Activated CD4-positive, CD25-positive, alpha-beta regulatory T cell (primary cell): ENCODE measurements at places on chromosomes 16 and 17.
A peak's percentile ranks its signal among the peaks of the same experiment; 100 is the strongest.

DNA sequence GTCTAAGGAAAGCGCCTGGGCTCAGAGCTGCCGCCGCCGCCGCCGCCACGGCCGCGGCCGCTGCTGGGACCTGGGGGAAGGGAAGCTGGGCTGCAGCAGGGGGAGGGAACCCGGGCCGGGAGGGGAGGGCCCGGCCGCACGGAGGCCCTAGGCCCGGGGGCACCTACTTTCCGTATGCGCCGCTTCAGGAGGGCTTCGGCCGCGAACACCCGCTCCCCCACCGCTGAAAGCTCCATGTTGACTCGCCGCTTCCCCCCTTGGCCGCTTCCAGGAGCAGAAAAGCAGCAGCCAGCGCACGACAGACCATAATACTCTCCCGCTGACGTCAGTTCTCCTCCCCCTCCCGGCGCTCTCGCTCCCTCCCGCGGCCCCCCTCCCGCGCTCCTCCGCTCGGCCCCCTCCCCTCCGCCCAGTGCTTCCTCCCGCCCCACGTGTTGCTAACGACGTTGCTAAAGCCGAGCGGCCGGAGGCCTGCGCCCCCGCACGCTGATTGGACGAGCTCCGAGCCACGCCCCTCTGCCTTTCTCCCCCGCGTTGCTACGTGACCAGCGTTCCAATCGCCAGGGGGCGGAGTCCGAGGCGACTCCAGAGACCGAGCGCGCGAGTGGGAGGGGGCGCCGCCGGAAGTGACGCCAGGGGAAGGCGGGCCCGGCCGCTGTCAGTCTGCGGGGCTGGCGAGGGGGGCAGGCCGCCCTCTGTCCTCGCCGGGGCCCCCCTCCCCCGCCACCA, at the start of gene CBX8:
Gene CBX8, minus strand, starts transcription at position 315 of the 729 bp plus-strand sequence. Its CDS starts 79 bp downstream, at position 236.
- DNase-seq = peak; percentile 97

GRCh38 chr17:78759203-78759968, 22.7 kb downstream of the CYTH1 start:
- peak; percentile 50 for DNase-seq

GRCh38 chr17:43756201-43756600, 2.4 kb downstream of the SOST start:
- no peak for DNase-seq

- no peak for DNase-seq
Measured at GRCh38 chr16:78450255-78450654, 350.8 kb downstream of the WWOX start.

- no peak for DNase-seq
Measured at GRCh38 chr17:42514867-42515266, 21.2 kb upstream of the NAGLU start.

GRCh38 chr17:35241520-35241919, 1.4 kb upstream of the SLFN5 start:
- no peak for DNase-seq

DNA sequence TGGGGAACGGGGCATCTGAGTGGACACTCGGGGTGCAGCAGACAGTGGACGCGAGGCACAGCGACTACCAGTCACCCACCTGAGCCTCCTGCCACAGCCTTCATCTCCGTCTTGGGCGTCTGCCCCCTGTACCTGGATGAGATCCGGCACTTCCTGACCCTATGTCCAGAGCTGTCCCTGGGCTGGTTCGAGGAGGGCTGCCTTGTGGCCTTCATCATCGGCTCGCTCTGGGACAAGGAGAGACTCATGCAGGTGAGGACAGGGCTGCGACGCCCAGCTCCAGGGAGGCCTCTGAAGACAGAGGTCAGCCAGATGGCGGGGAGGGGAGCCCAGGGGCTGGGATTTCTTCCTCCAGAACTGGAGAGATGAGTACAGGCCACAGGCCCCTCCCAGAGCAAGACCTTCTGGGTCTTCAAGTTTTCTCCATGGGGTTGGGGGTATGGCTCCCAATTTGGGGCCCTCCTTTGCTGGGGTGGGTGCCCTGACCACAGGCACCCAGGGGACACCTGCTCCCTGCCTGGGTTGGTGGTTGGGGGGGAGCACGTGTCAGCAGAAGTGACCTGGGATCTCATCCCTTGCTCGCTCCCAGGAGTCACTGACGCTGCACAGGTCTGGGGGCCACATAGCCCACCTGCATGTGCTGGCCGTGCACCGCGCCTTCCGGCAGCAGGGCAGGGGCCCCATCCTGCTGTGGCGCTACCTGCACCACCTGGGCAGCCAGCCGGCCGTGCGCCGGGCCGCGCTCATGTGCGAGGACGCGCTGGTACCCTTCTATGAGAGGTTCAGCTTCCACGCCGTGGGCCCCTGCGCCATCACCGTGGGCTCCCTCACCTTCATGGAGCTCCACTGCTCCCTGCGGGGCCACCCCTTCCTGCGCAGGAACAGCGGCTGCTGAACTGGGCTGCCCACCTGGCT, 1.9 kb downstream of the AANAT start:
- DNase-seq = no peak

GRCh38 chr17:21098934-21099689, 27.7 kb upstream of the DHRS7B start:
- DNase-seq = no peak

GRCh38 chr17:56834380-56835263, 671 bp downstream of the DGKE start:
- peak; percentile 52 for DNase-seq

- peak; percentile 61 for DNase-seq
Measured at GRCh38 chr17:45221081-45222013, at the start of gene FMNL1. TSS of gene FMNL1 (plus strand) at chr17:45221885. CDS start at chr17:45222125, 240 bp downstream.

DNA sequence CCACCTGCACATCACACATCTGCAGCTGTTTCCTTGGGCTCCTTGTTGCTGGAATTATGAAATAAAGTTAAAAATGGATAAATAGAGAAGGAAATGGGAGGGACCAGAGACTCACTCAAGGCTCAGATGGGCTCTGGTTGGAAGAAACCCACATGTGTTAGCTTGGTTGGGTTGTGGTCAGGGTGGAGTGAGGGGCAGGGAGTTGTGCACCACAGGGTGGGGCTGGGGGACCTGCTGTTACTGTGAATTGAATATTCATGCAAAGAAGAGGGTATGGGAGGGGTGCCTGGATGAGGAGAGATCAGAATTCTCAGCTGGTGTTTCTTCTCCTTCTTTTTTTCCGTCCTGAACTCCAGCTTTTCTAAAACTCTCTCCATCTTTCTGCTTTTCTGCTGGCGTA, 320.7 kb downstream of the MAP2K4 start:
- no peak for DNase-seq

- DNase-seq = no peak
Measured at GRCh38 chr16:86356804-86357203, 153.5 kb upstream of the FOXF1 start.

DNA sequence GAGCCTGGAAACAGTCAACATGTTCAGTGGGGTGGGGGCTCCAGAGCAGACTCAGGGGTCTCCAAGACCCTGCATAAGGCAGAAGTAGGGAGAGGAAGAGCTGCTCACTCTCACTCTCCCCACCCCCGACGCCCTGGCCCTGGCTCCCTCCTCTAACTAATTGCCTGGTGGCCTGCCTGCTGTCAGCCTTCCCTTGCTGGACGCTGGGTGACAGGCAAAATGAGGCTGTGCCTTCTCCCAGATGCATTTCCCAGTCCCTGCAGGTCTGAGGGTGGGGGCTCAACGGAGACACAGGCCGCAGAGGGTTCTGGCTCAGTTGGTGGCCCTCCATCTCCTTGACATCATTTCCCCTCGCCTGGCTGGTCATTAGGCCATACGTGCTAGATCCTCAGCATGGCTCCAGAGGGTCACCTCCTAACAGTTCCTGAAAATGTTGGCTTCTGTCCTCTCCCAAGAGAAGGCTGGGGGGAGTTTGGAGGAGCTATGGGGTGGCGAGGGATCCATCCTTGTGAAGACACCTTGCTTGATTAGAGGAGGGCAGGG, 1.4 kb downstream of the FMNL1 start:
- DNase-seq = no peak

GRCh38 chr17:81735264-81736102, 23.4 kb downstream of the SLC25A10 start:
- no peak for DNase-seq

- peak; percentile 40 for DNase-seq
Measured at GRCh38 chr16:88815901-88816589, 4.3 kb upstream of the APRT start.
